Activated CD8-positive, alpha-beta T cell treated with anti-CD3 and anti-CD28 coated beads for 36 hours (primary cell): ENCODE measurements at places on chromosomes 4 and X. TPM values are rescaled to one million over a fixed set of nuclear protein-coding genes. Genes with fewer than 3 reads are reported as not detected.

DNA sequence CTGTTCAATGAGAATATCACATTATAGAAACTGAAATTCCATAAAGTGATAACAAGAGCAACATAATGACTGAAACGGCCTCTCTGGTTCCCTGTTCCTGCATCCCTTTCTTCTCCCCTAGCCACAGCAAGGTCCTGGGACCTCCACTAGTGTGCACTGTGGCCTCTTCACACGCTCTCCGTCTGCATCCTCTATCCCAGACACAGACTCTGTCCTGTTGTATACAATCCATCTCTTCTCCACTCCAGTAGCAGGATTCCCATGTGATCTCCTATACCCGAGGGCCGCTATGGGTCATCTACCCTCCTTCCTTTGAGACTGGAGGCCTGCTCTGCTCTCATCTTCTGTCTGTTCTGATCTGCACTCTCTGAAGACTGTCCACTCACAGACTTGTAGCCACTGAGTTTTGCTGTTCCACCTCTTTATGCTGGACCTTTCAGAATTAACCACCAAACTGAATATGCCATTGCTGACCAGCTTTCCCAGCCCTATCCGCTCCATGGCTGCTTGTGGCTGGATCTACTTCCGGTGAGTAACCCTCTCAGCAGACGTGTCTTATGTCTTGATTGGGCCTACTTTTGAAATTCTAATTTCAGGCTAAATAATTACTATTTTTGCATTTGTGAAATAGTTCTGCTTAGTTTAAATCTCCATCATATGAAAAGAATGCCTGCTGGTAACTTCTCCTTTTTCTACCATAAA is 105.1 kb upstream of the NAP1L5 start:
- no peak for DNase-seq

GRCh38 chr4:150648123-150648522 is 66.2 kb downstream of the MAB21L2 start:
- no peak for DNase-seq

DNA sequence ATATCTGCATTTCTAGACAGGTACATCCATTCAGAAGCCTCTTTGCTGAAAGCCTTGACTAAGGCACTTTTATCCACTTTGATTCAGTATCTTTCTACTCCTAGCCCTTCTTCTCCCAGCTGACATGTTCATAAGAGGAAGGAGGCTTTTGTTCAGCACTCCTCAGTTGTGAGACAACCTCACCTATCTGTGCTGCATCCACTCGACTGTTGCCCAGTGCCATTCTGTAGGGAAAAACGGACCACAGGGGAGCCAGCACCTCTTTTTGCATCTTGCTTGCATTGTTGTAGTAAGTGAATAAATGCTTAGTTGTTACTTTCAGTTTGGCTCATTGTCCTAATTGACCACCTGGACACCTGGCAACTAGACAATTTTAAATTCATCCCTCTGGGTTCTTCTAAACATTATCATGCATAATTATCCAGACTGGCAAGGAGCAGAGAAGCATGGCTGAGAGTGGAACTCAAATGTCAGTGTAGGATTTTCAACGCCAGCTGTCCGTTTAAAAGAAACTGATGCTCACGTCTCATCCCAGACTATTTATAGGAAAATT is 83.8 kb upstream of the BOD1L1 start:
- no peak for DNase-seq

DNA sequence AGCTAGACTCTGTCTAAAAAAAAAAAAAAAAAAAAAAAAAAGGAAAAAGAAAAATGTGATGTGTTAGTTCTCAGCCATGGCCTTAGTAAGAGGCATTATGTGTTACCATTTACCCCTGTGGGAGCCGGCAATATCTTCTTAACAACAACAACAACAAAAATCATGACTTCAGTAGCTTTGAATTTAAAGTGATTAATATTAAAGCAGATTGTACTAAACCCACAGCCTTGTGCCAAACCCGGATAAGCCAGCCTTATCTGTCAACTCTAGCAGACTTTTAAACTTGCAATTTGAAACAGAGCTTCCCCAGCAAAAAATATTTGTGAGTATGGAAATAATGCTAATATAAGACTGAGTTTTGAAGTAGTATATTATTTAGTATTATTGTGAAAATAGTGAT is 462.1 kb upstream of the GNPDA2 start:
- no peak for DNase-seq

DNA sequence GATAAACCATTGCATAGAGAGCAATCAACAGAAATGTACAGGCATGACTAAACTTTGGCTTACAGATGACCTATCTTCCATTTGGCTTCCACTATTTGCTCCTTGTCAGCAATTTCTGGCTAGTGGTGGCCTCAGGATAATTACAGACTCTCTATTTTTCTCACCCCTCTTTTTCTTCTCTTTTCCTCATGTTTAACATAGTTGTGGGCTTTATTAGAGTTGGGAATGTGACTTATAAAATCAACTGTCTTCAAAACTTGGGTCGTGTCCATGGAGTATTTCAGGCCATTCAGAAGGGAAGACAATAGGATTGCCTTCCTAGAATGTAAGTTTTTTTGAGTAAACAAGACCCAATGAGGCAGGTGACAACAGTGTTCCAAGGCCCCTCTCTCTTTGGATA is 236.2 kb downstream of the FRAS1 start:
- no peak for DNase-seq

DNA sequence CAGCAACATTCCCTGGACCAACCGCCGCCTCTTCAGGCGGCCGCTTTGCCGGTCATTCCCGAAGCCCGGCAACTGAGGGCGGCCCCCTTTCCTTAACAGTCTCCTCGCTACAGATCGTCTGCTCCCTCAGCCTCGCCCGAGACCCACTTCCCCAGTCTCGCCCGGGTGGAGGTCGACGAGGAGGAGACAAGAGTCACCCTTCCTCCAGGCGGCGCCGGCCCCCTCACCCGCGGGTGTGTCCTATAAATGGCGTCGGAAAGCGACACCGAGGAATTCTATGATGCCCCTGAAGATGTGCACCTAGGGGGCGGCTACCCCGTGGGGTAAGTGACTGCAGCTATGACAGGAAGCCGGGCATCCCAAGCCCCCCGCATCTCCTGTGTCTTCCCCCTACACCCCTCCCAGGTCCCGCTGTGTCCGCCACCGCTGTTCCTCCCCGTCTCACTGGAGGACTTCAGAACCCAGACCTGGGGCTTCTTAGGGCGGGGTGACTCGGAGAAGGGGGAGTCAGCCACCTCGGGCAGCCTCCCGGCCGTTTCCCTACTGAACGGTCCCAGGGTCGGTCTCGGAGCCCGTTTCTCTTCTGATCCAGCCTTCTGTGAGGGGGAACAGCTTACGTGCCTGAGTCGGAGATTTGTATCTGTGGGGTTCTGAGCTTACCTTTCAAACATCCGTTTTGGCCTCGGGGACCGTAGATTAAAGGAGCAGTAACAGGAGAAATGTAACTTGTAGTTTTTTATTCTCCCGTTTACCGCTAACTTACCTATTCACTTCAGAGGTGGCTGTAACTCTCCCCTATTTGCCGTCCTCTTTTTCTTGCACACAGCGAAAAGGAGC is 570 bp downstream of the WDR44 start:
- peak; percentile 62 for DNase-seq

DNA sequence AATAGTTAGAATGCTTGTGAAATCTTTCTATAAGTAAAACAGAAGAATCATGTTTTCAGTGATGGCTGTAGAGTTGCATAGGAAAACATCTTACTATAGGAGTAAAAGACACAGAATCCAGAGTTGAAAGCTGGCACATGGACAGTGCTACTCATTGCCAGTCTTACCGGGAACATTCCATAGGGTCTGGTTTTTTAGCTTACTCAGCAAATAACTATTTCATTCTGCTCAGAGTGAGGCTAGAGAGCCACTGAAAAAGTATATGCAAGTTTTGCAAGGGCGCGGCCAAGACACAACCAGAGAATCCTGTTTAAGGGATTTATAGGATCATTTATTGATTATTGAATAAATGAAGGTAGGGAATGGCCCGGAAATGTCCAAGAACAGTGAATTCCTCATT is 60.3 kb downstream of the MTHFD2L start:
- DNase-seq = no peak

- no peak for DNase-seq
Measured at GRCh38 chr4:2390784-2391421, 27.5 kb downstream of the ZFYVE28 start.

DNA sequence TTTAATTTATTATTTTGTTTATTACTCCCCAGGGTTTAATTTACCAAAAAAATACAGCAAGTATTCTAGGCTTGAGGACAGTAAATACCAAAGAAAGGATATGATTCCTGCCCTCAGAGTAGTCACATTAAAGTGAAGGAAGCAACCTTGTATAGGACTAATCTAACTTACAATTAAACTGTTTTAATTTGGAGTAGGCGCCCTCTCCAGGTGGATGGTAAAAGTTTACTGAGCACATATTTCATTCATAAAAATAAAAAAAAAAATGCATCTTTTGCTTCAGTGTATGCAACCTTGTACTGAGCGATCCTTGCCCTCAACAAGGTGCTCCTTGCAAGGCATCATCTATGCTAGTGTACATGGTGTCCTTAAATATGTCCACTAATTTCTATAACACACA is 72.0 kb upstream of the MAGEB16 start:
- DNase-seq = no peak

PAPSS1 gene
- 31.1 TPM for total RNA-seq

TLR8 gene
- total RNA-seq = not detected

CDKL5 gene
- total RNA-seq = 1.5 TPM

ITIH6 gene
- not detected for total RNA-seq

GABRQ gene
- not detected for total RNA-seq
